Stimulated activated naive B cell treated with anti-CD40 and anti-IgM and Interleukin-4, amounts not matched to agents 10 μg/mL and 1 μg/mL and 100 μg/mL, for 72 hours (primary cell): ENCODE measurements at places on chromosomes 11 and 22.

GRCh38 chr22:30610299-30610698 lies 3.3 kb downstream of the TCN2 start:
- H3K27me3 ChIP-seq = peaks cover 30% of the 10 kb centered on the region
- no peak overlapping the region for H3K4me3 ChIP-seq
- no peak for DNase-seq
- H3K4me1 ChIP-seq = peaks cover 44% of the 10 kb centered on the region
- H3K36me3 ChIP-seq = no peaks in the 10 kb centered on the region

GRCh38 chr11:35859301-35859700 lies 84.6 kb upstream of the LDLRAD3 start:
- no peak overlapping the region for H3K27ac ChIP-seq
- no peak for DNase-seq
- H3K36me3 ChIP-seq = no peaks in the 10 kb centered on the region
- no peak overlapping the region for H3K4me3 ChIP-seq

- no peak overlapping the region for H3K4me3 ChIP-seq
- no peaks in the 10 kb centered on the region for H3K27me3 ChIP-seq
- DNase-seq = no peak
- H3K36me3 ChIP-seq = peaks cover 3% of the 10 kb centered on the region
Measured at GRCh38 chr22:44460691-44461375, 37.2 kb downstream of the RTL6 start.

DNA sequence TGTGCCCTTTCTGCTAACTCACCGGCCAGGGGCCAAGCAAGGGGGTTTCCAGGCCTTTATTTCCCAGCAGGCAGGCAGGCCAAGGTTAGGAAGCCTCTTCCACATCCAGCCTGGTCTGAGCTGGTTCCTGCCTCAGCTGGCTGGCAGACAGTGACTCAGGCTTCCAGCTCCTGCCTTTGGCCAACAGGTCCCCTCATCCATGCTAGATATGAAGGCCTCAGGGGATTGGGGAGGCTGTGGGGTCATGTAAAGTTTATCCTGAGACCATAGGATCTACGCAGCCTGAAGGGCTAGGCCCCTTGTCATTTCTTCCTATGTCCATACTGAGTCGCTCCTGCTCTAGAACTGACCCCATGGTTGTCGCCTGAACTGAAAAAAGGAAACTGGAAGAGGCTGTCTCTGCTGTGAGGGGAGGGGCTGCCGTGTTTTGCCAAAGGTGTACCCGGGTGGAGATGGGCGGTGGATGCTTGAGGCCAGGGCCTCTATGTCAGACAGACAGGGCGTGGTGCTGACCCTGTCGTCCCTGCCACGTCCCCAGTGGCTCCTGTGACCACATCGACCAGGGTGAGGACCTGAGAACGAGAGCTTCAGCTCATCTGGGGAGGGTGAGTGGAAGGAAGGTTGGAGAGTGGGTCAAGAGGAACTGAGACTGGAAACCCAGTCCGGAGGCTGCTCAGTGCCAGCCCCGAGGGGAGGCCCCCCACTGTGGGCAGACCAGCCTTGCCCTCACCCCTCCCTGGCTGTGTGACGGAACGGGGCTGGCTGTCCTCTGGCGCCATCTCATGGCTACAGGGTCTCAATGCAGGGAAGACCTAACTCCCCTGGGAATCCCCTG lies 17.0 kb downstream of the P2RY6 start:
- H3K27ac ChIP-seq = peak overlapping the region; percentile 87
- peak; percentile 93 for DNase-seq
- peak overlapping the region; percentile 54 for H3K4me3 ChIP-seq
- H3K36me3 ChIP-seq = no peaks in the 10 kb centered on the region
- peaks cover 36% of the 10 kb centered on the region for H3K4me1 ChIP-seq
- peaks cover 7% of the 10 kb centered on the region for H3K27me3 ChIP-seq

GRCh38 chr22:17307566-17307965 lies 61.7 kb upstream of the CECR2 start:
- no peak overlapping the region for H3K4me3 ChIP-seq
- DNase-seq = no peak
- H3K4me1 ChIP-seq = peaks cover 17% of the 10 kb centered on the region
- H3K27ac ChIP-seq = no peak overlapping the region
- no peaks in the 10 kb centered on the region for H3K36me3 ChIP-seq
